Adrenal gland (tissue), 19 donors: ENCODE measurements at places on chromosomes 2 and 18.
A peak's percentile ranks its signal among the peaks of the same experiment; 100 is the strongest.

DNA sequence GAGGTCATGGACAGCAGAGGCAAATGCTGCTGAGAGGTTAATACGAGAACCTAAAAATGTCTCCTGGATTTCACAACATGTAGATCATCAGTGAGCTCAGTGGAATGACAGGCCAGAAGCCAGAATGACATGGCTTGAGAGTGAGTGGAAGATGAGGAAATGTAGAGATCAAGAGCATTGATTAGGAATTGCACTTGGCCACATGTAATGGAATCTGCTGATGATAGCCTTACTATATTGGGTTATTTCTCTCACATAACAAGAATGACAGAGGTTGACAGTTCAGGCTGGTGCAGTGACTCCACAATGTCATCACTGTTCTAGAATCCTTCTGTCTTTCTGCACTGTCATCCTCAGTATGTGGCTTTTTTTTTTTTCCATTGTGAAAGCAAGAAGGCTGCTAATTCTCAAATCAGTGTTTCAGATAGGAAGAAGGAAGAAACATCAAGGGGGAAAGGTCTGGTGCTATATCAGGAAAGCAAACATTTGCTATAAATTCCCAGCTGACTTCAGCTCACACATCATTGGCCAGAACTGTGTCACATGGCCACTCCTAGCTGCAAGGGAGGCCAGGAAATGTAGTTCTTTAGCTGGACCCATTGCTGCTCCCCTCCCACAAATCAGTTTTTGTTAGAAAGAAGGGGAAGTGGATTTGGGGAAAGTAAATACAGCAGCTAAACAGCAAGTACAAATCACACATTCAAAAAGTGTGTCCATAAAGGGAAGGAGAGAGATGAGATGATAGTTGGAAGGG is 127.2 kb downstream of the FAM161A start:
- no peak for DNase-seq

DNA sequence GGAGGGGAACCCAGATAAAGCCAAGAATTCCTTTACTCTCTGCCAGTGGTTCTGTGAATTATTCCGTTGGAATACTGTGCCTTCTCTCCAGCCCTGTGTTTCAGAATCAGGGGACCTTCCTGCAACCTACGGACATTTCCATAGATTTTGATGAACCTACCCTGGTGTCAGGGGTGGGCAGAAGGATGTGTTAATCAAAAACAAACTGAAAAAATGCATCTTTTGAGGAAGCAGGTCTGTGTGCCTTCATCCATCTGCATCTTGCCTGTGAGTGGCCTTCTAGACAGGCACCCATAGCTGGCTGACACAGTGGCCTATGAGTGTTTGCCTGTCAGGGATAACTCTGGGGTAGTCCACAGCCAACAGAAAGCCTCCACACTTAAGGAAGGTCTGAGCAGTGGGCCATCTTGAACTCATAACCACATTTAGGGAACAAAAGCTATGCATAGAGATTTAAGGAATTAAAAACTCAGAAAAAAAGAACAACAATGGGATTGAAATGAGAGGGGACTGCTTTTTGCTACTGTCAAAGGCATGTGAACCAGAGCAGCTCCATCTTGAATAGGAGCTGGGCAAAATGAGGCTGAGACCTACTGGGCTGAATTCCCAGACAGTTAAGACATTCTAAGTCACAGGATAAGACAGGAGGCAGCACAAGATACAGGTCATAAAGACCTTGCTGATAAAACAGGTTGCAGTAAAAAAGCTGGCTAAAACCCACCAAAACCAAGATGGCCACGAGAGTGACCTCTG is 45.9 kb upstream of the ITGA6 start:
- no peak for DNase-seq

DNA sequence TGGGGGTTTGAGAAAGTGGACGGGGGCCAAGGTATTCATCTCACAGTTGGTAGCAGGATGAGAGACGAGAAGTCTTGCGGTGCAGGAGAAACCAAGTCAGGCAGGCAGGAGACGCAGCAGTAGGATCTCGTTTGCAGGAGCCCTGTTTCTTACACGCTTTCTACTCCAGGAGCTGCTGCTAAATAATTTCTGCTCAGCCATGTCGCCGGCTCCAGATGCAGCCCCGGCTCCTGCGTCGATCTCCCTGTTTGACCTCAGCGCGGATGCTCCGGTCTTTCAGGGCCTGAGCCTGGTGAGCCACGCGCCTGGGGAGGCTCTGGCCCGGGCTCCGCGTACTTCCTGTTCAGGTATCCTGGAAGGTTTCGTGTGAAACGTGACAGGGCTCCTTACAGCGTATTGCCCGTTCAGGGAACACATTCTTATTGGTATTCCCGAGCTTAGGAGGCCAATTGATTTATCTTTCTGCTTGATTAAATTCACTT is 494 bp downstream of the ANKZF1 start:
- DNase-seq = peak; percentile 85

DNA sequence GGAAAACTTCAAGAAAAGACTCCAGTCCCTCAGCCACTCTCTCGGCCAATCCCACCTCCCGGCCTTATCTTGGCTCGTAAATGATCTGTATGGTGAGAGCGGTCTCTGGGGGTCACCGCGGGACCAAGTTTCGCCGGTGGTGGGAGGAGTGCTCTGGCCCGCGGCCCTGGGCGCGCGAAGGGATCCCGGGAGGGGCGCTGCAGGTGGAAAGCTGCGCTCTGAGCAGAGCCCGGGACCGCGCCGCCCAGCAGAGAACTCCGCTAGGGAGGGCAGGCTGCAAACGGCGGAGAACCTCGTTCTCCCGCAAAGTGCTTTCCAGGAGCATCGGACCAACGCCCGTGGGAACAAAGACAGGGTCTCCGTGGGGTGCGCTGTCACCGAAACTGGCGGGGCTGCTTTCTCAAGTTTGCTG is 622 bp downstream of the LRP2 start:
- no peak for DNase-seq

- peak; percentile 63 for DNase-seq
These were observed at the start of gene LDLRAD4 for GRCh38 chr18:13218368-13218991. Gene LDLRAD4 (plus strand): TSS chr18:13218760.

DNA sequence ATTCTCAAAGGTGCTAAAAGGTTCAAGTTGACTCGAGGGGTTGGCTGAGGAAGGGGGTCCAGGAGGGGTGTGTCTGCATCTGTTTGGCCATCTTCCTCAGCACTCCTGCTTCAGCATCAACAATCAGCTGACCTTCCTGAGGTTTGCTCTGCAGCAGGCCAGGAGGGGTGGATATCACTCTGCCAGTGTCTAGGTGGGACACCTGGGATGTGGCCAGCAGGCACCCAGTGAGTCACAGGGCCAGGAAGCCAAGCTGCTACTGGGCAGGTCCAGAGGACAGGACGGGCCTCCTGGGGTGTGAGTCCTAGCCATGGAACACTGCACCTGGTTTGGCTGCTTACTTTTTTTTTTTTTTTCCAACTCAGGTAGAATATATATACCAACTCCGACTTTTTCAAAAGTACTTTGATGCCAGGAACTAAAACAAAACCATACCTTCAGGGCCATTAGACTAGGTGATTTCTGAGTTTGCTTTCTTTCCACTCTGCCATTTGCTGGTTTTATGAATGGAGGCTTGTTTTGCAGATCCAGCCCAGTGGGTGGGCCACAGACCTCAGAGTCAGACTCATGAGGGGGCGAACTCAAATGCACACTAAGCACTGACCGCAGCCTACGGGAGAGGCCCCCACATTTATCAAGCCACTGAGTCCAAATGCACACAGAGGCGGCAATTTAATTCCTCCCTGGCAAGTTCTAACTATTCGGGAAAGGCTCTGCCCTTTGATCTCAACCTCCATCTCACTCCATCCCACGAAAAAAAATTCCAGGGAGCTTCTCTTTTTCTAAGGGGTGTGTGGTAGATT is 76.0 kb downstream of the UXS1 start:
- no peak for DNase-seq

- no peak for DNase-seq
These were observed 250.9 kb downstream of the FBXO15 start for GRCh38 chr18:73896685-73897084.

GRCh38 chr2:20565101-20565622 is 85.7 kb downstream of the HS1BP3 start:
- no peak for DNase-seq

DNA sequence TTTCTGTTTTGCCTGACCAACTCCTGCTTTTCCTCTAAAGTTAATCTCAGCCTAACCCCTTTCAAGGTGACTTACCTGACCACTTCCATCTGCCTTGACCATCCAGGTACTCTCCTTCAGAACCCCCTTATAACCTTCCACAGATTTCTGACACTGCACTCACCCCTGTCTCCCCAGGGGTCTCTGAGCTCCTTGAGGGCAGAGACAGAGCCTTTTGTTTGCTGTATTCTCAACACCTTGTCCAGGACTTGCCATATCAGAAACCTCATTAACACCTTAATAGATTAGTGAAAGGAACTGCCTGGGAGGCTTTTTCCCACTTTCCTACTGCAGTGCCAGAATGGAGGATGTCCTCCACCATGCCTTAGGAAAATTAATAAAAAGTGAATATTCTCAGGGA is 119.7 kb upstream of the SERPINE2 start:
- no peak for DNase-seq

DNA sequence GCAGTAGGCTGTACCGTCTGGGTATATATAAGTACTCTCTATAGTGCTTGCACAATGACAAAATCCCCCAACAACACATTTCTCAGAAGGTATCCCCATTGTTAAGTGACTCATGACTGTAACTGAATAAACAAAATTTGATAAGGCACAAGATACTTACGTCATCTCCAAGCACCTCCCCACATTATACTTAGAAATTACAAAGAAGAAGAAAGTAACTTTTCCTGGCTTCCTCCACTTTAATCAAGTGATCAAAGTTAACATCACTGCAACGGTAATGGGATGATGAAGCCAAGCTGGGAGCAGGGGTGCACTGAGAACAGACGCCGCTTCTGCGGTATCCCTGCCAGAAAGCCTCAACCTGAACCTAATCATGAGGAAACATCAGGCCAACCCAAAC is 9.7 kb downstream of the TNS1 start:
- DNase-seq = no peak

DNA sequence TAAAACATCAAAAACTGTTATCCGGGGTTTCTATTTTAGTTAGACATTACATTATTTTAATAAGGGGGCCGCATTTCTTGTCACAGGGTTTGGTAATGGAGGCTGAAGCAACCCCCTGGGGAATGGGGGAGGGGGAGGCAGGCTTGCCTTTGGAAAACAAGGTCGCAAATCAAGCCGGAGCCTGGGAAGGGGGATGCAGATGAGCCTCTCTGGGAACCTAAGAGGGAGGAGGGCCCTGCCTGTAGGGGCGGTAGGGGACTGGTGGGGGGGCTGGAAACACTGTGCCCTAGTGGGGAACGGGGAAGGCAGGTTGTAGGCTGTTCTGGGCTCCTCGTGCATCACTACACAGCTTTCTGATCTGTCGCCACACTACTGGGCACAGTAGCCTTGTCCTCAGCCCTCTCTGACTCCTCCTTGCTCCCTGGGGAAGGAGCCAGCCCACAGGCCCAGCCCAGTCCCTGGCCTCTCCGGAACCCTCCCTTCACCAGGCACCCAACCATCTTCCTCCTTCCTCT is 170.2 kb upstream of the SMAD2 start:
- DNase-seq = no peak

GRCh38 chr2:117190856-117191559 is 623.5 kb upstream of the DDX18 start:
- DNase-seq = no peak

GRCh38 chr2:174585146-174585545 is 12.5 kb downstream of the WIPF1 start:
- no peak for DNase-seq

GRCh38 chr2:10338270-10339188 is 35.8 kb downstream of the HPCAL1 start:
- no peak for DNase-seq

- no peak for DNase-seq
These were observed 135.8 kb upstream of the SMAD2 start for GRCh38 chr18:48066225-48066652.

- DNase-seq = no peak
These were observed 246.3 kb upstream of the NRP2 start for GRCh38 chr2:205435970-205436369.

DNA sequence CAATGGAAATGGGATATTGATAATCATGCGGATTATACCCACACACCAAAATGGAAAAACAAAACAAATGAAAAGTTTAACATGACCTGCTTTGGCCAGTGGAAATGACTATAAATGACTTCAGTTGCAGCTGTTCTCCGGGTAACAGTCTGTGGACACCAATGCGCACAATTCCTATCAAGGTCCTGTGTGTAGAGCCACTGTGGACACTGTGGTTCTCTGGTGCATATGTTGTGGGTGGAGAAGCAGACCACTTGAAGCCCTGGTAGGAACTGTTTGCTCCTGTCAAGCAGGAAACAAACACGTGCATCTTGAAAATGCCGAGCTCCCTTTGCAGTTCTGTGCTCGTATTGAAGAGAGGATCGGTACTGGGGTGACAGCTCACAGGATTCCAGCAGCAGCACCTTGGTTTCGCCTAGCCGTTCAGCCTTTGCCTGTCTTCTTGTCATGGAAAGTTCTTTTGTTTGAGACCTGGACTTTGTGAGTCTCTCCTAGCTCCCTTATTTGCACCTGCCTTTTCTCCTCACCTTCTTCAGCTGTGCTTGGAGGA is 32.9 kb downstream of the NCK2 start:
- no peak for DNase-seq

DNA sequence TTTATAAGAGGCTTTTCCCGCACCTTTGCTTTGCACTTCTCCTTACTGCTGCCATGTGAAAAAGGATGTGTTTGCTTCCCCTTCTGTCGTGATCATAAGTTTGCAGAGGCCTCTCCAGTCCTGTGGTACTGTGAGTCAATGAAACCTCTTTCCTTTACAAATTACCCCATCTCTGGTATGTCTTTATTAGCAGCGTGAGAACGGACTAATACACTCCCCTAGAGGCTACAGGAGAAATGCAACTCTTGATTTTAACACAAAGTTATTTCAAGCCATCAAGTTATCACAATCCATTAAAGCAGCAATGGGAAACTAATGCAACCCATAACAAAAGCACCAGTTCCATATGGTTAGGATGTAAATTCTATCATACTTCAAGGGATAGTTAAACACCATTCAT is 1378.8 kb upstream of the DDX18 start:
- no peak for DNase-seq

GRCh38 chr2:74834792-74835755 is 1.1 kb downstream of the HK2 start:
- no peak for DNase-seq
